ENCODE measurements at places on chromosomes 7 and 10.

GRCh38 chr7:80618096-80618495, 20.3 kb upstream of the CD36 start:
- DNase-seq, result no peak

DNA sequence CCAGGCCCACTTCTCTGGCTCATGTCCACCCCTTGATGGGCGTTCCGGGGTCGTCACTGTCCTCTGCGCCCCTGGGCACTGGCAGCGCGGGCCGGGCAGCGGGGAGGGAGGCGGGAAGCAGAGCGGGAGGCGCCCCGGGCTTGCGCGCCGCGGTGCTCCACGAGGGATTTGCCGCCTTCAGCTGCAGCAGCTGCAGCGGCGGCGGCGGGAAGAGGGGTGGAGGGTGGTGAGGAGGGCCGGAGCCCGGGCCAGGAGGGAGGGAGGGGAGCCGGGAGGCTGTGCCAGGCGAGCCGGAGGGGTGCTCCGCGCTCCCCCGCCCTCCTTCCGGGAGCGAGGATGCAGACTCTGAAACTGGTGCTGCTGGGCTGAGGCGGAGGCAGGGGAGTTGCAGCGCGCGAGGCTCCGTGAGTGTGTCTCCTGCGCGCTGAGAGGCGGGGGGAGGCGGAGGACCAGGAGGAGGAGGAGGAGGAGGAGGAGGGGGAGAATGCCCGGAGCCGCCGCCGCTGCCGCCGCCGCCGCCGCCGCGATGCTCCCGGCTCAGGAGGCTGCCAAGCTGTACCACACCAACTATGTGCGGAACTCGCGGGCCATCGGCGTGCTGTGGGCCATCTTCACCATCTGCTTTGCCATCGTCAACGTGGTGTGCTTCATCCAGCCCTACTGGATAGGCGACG, at the start of gene LHFPL3:
LHFPL3 (plus strand) TSS at position 308 of the 674 bp plus-strand sequence.
- peak; percentile 92 for DNase-seq

DNA sequence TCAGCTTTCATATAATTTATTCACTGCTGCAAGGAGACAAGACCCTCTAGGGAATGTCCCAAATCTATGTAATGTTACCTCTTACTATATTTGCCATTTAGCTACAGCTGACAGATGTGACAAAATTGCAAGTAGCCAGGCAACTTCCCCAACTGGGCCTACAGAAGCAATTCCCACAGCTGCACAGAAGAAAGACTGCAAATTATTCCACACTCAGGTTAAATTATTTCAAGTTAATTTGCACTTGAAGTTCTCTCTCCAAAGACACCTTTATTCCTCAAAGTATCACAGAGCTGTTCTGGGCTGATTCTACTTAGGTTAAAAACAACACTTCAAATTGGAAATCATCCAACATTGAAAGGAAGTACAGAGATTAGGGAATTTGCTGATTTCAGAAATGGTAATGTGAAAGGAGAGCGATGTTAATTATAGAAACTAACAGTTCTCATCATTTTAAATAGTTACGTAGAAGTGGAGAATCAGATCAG, 133.6 kb downstream of the THSD7A start:
- DNase-seq, result no peak

DNA sequence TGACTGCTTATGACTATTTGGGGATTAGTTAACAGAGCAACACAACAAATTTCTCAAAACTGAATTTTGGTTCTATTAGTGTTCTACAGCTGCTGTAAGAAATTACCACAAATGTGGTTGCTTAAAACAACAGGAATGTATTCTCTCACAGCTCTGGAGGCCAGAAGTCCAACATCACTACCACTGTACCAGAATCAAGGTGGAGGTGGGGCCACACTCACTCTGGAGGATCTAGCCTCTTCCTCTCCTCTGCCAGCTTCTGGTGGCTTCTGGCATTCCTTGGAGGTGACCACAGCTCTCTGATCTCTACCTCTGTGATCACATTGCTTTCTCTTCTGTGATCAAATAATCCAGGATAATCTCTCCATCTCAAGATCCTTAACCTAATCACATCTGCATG, 194.7 kb upstream of the BMPER start:
- DNase-seq, result no peak

GRCh38 chr7:114631249-114631822, 216.7 kb downstream of the FOXP2 start:
- no peak for DNase-seq

DNA sequence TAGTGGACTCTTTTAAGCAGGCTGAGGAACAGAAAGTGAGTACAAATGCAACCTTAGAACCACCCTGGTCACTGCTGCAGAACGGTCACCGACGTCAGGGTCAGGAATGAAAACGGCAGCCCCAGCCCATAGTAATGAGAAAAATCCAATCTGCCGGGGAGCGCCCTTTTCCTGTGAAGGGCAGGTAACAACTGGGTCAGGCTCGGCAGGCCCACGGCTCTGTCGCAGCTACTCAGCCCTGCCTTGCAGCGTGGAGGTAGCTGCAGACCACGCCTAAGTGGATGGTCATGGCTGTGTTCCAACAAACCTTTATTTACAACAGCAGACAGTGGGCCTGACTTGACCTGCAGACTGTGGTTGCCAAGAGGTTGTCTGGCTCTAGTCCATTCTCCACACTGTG, 563.2 kb downstream of the DNAJB6 start:
- DNase-seq, result no peak

- DNase-seq, result no peak
Measured at GRCh38 chr10:14519785-14520184, 189.1 kb upstream of the FRMD4A start.

DNA sequence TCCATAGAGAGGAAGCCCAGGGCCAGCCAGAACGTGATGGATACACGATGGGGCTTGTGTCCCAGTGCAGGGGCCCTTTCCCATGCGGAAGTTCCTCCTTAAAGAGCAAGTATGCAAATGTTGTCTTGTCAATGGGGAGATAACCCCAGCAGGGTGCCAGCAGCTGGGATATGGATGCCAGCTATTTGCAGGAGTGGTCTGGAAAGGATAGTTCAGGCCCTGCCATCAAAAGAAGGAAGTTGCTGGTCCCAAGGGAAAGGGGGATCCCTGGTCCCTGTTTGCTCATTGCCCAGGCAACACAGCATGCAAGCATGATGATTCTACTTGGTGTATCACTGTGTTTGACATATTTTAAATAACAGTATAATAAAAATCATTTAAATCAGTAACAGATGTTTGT, 73.1 kb upstream of the HECW1 start:
- no peak for DNase-seq

- DNase-seq, result no peak
Measured at GRCh38 chr10:129498680-129499079, 31.6 kb downstream of the MGMT start.

GRCh38 chr10:85787881-85788280, 578.7 kb downstream of the GRID1 start:
- DNase-seq, result no peak

GRCh38 chr10:4643471-4643870, 182.5 kb upstream of the AKR1E2 start:
- no peak for DNase-seq

DNA sequence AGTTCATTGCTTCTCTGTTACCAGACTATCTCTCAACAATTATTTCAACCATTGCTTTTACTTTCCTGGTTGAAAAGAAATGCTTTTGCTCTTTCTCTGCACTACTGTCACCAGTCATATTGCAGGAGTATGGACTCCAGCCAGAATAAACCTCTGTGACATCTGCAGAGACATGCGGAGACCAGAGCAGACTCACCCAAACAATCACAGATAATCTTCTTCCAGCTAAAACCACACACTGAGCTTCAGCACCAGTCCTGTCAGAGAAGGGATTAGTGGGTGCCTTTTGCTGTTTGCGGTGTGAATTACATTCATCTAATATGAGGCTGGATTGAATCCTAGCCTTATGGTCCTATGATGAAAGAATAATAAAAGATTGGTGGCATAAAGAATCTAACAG, 258.6 kb downstream of the CNTNAP2 start:
- DNase-seq, result no peak

DNA sequence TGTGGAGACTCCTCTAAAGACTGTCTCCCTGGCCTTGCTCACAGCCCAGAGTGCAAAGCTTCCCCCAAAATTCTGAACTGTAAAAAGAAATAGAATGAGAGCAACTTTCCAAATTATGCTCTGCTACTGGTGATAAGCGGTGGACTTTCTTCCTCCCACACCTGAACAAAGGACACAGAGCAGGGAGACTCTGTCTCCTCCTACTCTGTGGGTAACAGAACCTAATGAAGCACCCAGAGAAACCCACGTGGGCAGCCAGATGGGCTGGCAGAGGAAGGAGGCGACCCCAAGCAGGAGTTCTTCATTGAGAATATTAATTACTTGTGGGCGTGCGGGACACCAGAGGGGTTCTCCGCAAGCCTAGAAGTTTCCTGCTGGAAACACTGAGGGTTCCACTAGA, 139.5 kb downstream of the KMT2E start:
- no peak for DNase-seq

GRCh38 chr7:139541600-139542307, 18.3 kb downstream of the CLEC2L start:
- no peak for DNase-seq

- no peak for DNase-seq
Measured at GRCh38 chr10:103154521-103155299, 38.4 kb downstream of the NT5C2 start.

- DNase-seq, result no peak
Measured at GRCh38 chr7:26187380-26188205, 13.0 kb downstream of the HNRNPA2B1 start.

- DNase-seq, result no peak
Measured at GRCh38 chr10:14578060-14578952, 196.4 kb downstream of the FAM107B start.

DNA sequence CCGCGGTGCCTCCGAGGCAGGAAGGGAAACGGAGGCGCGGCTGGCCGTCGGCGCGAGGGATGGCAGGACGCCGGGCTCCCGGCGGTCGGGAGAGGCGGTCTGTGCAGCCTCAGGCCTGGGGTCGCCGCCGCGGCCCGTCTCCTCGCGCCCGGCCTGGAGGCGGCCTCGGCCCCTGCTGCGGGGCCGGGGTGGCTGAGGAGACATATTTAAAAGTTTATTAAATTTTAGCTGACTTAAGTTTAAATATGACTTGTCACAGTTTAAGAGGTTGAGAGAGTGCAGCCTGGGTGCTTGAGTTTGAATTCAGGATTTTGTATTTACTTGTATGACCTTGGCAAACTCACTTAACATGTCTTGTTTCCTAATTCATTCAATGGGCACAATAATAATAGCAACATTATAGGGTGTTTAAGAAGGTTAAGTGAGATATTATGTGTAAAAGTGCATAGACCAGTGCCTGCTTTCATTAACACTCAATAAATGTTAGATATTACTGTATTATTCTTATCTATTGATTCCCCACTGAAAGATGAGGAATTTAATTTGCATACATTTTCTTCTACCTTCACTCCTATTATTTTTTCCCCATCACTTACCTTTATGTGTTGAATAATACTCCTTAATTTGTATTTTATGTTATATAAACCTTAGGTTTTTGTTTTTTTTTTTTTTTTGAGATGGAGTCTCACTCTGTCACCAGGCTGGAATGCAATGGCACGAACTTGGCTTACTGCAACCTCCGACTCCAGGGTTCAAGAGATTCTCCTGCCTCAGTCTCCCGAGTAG, 718 bp downstream of the DYNC2I1 start:
- no peak for DNase-seq

DNA sequence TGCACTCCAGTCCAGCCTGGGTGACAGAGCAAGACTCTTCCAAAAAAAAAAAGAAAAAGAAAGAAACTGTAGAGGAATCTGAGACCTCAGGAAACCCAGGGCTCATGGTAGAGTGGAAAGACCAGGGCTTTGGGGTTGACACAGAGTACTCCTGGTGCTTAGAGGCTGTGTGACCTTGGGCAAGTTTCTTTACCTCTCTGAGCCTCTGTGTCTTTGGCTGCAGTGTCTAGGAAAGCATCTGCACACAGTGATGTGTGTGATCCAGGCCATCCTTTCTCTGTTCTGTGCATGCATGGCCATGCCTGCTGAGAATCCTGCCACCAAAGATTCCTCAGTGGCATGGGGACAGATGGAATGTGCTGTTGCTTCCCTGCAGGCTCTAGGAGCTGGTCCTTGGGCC, 71.7 kb upstream of the GTF2I start:
- no peak for DNase-seq

- no peak for DNase-seq
Measured at GRCh38 chr10:43257347-43258210, 9.3 kb downstream of the RASGEF1A start.

- DNase-seq, result no peak
Measured at GRCh38 chr10:13649844-13650520, 63.2 kb downstream of the PRPF18 start.

DNA sequence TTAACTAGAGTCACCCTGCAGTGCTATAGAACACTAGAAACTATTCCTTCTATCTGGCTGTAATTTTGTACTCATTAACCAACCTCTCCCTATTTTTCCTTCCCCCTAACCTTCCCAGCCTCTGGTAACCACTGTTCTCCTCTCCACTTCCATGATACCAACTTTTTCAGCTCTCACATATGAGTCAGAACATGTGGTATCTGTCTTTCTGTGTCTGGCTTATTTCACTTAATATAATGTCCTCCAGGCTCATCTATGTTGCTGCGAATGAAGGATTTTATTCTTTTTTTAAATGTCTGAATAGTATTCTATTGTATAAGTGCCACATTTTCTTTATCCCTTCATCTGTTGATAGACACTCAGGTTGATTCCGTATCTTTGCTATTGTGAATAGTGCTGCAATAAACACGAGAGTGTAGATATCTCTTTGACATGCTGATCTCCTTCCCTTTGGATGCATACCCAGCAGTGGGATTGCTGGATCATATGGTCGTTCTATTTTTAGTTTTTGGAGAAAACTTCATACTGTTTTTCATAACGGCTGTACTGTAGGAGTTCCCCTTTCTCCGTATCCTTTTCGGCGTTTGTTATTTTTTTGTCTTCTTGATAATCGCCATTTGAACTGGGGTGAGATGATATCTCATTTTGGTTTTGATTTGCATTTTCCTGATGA, 101.4 kb downstream of the FAM107B start:
- no peak for DNase-seq

- no peak for DNase-seq
Measured at GRCh38 chr7:155398944-155399343, 59.0 kb upstream of the EN2 start.

DNA sequence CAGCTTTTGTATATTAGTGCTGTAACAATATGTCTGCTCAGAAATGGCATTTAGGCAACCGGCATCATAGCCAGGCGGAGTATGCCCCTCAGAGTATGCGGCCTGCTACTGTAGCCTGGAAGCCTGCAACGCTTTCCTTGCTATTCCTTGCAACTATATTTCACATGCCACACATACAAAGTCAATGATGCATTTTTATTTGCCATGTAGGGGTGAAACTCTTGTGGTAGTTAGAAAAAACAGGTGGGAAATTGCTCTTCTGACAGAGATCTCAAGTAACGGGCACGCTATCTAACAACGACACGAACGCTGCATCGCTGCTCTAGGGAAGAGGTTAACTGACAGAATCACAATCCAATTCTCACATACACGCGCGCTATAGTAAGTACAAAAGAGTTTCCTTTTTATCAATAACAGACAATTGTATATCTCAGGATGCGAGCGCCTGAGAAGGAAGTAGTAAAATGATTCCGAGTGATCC, 5.9 kb downstream of the EBF3 start:
- DNase-seq, result peak; percentile 84
